ENCODE measurements at places on chromosomes 12 and 14.

- DNase-seq = no peak
Measured at GRCh38 chr14:68979722-68980451, 785 bp upstream of the ACTN1 start.

DNA sequence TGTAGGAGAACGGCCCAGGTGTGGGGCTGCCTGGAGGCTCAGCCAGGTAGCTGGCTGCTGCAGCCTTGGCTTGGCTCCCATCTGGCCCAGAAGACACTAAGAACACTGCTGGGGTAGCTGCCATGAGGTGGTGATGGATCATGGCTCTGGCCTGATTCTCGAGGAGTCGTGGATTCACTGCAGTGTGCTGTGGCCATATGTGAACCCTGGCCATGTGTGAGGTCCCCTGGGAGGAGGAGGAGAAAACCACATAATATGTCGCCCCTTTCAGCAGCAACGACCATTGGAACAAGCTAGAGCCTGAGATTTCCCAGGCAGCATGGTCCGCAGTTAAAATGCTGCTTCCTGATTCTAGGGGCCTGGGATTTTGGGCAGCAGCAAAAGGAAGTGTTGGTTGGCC, 4.0 kb upstream of the PRMT8 start:
- no peak for DNase-seq

GRCh38 chr14:92480856-92481255, 32.7 kb upstream of the RIN3 start:
- DNase-seq = no peak

DNA sequence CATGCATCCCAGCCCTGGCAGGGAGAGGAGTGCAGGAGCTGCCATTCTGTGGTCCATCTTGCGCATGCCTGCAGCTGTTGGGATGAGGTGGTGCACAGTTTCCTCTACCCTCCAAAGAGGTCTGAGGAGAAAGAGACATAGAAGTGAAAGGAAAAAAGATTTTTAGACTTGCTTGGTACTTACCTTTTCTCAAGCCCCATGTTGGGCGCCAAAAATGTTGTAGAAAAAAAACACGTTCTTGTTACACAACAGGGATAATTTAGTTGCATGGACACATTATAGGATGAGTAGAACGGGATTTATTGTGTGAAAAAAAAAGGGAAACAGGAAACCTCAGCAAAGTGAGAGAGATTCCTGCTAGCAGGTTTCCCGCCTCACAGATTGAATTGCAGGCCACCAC, 244.4 kb upstream of the GARIN2 start:
- no peak for DNase-seq

DNA sequence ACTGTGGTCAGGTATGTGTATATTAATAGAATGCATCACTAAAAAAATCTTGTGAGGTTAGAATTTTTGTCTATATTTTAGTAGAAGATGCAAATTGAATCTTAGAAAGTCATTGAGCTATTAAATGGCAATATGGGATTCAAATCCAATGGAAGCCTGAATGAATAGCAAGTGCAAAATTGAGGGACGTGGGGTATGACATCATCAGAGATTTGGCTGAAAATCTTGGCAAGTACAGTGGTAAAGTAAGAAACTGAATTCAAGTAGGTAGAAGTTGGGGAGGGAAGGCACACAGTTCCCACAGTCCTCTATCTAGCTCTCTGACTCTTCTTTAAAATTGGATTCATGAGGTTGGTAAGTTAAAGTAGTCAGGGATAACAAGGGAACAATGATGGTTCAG, 97.4 kb upstream of the SSTR1 start:
- no peak for DNase-seq

DNA sequence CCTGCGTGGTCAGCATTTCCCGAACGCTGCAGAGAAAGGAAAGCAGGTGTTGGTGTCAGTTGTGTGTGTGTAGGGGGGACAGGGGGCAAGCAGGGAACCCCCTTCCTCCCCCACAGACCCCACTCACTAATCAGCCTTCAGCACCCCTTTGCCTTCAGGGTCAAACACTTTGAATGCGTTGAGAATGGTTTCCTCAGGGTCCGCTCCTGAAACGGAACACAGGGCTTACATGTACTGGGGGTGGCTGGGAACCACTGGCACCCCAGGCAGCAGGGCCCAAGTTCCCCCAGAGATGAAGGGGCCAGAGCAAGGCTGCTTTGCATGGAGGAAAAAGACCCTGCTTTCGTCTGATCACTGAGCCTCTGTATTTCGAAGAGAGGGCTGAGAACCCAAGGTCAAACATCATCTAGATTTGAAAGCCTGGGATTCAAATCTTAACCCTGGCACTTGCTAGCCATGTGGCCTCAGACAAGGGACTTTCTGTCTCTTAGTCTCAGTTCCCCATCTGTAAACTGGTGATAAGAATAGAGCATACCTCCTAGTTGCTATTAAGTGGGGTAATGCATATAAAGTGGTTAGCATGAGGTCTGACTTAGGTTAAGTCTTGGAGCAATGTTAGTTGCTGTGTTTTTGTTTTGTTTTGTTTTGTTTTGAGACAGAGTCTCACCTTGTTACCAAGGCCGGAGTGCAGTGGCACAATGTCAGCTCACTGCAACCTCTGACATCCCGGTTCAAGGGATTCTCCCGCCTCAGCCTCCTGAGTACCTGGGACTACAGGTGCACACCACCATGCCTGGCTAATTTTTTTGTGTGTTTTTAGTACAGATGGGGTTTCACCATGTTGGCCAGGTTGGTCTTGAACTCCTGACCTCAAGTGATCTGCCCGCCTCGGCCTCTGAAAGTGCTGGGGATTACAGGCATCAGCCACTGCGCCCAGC, 7.0 kb downstream of the MYL2 start:
- no peak for DNase-seq

- DNase-seq = no peak
Measured at GRCh38 chr12:42141981-42142606, 2.6 kb downstream of the GXYLT1 start.

DNA sequence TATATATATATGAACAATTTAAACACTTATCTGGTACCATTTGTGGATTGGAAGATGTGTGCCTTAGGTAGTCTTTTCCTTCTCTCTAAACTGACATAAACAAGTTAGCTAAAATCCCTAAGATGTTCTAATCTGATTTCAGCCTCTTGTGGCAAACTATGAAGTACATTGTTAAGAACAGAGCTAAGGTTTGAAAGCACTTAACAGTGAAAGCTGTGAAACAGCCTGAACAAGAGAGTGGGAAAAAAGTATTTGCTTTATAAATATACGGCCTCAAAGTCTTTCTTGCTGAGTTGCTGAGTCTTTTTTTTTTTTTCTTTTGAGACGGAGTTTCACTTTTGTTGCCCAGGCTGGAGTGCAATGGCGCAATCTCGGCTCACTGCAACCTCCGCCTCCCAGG, 53.7 kb upstream of the PELI2 start:
- DNase-seq = no peak
